ENCODE measurements at places on chromosomes 1 and 21.

GRCh38 chr1:174913225-174913903 is 86.4 kb upstream of the CACYBP start:
- no peak for DNase-seq

- no peak for DNase-seq
These were observed 607.7 kb downstream of the KIF26B start for GRCh38 chr1:245762396-245762910.

GRCh38 chr1:1687846-1688245 is 4.7 kb downstream of the SLC35E2B start:
- no peak for DNase-seq

DNA sequence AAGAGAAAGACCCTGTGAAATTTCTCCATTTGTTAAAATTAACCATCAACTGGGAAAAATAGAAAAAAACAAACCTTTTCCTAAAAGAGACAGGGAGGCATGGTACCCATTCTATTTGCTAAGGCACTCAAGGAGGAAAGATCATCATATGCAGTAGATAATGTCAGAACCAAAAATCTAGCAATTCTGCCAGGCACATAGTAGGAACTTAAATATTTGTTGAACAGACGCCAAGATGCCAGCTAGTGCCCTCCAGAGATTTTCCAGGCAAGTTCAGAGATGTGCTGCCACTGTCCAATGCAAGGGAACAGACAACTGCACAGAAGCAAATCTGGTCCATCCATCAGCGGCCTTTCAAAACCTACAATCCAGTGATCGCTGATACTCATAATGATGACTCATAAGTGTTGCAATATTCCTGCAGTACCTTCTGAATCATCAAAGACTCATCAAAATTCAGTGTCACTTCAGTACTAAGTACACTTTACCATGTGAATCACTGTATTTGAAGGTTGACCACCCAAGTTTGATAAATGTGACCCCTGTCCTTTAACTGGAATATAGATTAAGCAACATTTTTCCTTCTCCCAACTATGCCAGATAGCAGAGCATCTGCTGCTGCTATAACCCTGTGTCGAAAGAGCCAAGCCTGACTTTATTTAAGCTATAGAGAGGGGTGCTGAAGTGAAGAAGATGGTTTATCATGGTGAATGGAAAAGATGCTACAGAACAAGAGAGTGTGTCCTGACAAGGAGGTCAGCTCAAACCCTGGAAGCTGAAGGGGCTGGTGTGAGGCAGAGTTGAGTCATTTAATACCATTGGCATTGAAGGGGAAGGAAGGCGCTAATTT is 99.1 kb downstream of the MT1HL1 start:
- DNase-seq = no peak

DNA sequence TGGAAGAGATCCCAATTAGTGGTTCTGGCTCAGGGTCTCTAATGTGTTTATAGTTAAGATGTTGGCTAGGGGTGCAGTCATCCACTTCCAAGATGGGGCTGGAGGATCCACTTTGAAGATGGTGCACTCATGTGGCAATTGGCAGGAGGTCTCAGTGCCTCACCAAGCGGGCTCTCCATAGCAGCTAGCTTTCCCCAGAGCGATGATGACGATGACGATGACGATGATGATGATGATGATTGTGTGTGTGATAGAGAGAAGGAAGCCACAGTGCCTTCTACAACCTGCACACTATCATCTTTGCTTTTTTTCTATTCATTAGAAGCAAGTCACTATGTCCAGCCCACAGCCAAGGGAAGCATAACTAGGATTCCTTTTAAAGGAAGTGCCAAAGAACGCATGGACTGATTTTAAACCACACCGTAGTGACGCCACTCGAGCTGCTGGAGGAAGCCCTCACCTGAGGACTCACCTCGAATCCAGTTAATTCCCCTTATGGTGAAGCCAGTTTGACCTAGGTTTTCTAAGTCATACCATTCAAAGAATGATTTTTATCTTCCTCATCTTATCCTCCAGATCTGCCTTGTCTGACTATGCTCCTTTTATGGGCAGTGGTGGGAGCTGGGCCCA is 49.4 kb downstream of the SRRM1 start:
- DNase-seq = no peak

GRCh38 chr1:161342821-161343220 is 24.9 kb downstream of the CFAP126 start:
- no peak for DNase-seq

GRCh38 chr1:228410671-228411070 is 4.0 kb upstream of the TRIM11 start:
- DNase-seq = no peak

DNA sequence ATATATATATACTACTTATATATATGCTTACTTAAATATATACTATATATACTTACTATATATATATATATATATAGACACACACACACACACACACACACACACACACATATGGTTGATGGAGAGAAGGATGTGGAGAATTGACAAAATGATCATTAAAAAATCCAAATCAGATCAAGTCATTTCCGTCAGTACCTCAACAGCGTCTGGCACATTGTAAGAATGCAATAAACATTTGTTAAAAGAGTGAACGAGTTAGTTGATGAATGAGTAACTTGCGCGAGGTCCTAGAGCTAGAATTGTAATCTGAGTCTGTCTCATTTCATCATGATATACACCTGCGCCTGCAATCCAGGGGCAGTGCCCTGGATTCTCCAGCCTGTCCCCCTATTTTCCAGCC is 243.0 kb upstream of the MAP1LC3C start:
- DNase-seq = no peak

DNA sequence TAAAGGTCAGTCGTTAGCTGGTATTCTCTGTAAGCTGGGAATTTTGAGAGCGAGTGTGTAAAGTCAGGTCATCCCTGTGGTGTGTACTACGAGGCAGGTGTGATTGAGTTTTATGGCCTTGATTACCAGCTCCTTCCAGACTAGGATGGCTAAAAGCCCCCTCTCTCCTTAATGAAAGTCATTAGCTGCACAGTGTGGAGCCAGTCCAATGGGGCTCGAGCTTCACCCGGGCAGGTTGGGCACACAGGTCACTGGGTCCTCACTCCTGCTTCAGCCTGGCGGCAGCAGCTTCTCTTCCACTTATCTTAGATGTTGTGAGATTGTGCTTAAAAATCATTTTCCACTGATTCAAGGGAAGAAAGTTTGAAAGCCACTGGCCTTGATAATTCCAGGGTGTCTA is 3.0 kb downstream of the DMRTB1 start:
- DNase-seq = no peak

Data from iPS-NIHi11 (cell line).